ENCODE measurements at places on chromosomes 2 and 18.

DNA sequence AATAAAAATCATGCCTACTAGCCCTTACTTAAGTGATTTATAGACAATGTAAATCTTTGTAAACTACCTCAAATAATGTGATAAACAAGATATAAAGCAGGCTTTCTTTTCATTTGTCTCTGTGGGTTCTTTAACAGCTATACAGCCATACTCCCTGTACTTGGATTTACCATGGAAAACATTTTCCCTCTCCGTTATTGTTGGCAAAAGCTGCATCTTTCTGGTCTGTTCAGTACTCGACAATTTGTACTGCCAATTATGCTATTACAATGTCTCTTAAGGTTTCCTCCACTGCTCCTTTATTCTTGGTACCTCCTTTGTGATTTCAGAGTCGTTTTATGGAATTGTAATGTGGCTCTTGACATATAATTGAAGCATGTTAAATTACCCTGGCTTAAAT lies 426.3 kb upstream of the PKDCC start:
- DNase-seq = no peak

DNA sequence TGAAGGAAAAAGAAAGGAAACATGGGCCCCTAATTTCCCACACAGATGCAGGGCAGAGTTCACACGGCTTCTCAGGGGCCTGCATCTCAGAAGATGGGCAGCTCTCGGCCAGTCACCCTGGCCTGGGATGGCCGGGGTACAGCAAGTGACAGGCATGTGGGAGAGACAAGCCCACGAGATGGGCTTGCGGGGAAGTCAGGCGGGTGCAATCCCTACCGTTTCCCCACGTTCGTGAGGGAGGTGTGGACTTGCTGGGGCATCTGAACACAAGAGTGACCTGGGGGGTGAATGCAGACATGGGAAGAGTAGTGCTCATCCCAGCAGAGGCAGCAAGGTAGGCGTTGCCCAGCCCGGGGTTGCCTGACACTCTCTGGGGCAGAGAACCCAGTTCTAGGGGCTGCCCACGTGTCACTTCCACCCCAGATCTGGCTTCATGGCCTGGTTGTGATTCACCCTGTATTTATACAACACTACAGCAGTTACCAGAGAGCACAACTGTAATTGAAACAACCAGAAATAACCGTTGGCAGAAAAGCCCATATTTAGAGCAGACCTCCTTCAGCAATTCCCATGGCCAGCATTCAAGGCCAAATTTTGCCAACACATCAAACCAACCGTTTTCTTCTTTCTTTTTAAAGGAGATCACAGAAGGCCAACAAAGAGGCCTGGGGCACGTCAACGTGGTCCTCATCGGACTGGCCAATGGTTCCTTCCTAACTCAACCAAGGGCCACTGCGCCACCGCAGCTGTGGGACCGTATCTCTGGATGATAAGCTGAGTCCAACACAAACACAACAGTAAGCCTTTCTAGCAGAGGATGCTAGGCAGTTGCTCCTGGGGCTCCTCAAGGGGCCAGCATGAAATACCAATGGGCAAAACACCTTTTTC lies 58.4 kb downstream of the PARD6G start:
- no peak for DNase-seq

- DNase-seq = peak; percentile 25
Measured at GRCh38 chr2:111121028-111121827, 514 bp downstream of the BCL2L11 start.

DNA sequence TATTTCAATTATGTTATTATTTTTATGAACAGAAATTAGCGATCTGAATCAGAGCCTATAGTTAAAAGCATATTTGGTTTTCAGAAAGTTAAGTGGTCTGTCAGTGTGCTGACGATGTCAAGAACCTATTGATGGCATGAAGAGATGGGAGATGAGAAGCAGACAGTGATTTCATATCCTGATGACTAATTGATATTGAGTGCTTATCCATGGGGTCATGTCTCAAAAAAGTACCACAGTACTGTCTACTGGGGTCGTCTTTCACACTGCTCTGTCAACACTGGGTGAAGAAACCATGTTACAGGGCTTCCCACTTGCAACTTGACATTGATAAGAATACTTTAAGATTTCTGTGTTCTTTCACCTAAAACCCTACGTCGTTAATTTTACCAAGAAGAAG lies 297.1 kb downstream of the AFF3 start:
- no peak for DNase-seq

DNA sequence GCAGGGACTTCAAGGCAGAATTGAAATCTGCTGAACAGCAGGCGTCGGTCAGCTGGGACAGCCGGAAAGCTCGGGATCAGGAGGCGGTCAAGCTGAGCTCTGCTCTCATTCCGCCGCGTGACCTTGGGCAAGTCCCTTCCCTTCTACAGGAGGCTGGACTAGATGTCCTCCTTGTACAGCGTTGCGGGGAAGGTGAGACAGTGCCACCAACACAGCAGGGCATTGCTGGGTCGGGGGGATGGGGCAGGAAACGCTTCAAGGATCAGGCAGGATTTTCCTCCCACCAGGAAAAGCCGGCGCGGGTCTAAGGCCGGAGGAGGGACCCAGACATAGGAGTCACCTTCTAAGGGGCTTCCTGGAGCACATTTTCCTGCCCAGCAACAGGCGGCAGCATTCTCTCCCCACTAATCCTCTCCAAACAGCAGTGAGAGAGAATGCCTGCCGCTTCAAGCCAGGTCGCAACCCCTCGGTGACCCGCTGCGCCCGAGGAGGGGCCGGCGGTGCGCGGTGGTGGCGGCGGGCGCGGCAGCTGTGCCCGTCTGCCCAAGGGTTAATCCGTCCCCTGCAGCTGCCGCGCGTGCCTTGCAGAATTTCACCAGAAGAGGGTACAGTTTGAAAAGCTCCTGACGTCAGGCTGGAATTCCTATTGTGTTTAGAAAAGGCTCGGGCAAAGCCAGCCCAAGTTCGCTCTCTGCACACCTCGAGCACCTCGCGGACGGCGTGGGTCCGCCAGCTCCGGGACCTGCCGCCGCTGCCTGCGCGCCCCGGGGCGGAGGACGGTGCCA lies at the start of gene KCNF1:
TSS of gene KCNF1 (plus strand) at position 644 of the 785 bp plus-strand sequence. CDS start 493 bp downstream, outside the sequence.
- peak; percentile 94 for DNase-seq

- peak; percentile 47 for DNase-seq
Measured at GRCh38 chr2:88016960-88017779, 823 bp upstream of the RNU2-63P start.

GRCh38 chr2:141555876-141556470 lies 574.8 kb downstream of the LRP1B start:
- no peak for DNase-seq

DNA sequence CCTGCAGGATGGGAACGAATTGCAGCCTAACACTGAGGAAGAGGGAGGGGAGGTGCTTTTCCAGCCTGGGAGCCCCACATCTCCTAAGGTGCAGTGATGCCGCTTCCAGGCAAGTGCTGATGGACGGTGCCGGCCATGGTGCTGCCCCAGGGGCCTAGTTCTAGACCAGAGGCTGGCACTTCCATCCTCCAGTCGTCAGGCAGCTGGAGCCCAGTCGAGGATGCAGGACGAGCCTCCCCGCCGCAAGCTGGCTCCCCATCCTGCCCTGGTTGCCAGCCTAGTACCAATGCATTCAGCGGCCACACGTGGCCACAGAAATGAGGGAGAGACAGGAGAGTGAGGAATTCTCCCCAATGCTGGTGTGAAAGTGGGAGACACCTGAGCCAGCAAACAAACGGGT lies 413.5 kb downstream of the ZNF516 start:
- DNase-seq = no peak

DNA sequence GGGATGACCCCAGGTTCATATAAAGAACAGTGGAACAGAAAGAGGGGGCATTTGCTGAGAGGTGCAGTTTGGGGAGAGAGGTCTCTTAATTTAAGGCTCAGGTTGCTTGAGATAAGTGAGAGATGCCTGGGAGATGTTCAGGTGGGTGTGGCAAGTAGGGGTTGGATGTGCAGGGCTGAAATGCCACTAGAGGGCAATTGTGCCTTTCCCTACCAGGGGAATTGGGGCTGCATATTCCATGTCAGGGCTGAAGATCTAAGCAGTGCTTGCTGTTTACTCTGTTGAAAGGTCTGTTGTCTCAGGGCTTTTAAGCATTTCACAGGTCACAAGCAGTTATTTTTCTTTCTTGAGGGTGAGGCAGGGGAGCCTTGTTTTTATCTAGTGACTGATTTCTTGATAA lies 7.8 kb downstream of the CCDC85A start:
- peak; percentile 56 for DNase-seq

DNA sequence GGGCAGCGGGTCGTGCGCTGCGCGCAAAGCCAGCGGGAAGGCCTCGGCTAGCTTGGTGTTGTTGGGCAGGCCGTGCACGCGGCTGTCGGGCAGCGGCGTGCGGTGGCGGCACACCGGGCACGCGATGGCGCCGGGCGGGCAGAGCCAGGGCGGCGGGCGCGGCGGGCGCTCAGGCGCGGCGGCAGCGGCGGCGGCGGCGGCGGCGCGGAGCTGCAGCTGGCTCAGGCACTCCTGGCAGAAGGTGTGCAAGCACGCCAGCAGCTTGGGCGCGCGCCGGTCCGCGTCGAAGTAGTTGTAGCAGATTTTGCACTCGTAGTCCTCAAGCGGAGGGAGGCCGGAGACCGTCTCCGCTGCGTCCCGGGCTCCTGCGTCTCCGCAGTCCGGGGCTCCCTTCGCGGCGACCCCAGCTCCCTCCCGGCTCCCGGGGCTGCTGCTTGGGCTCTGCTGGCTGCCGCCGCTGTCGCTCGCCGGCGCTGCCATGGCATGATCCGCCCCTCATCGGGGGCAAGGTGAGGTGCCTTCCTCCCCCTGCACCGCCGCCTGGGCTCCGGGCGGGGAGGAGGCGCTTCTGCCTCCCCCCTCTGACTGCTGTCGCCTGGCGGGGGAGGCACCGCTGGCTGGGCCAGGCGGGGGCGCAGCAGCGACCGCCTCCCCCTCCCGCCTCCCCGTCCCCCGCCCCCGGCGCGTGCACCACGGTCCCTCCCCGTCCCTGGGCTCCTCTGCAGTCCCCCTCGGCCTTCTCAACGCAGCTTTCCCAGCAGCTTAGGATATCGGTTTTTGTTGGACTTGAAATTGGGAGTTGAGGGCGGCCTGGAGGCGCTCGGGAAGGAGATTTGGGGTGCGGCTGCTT lies 21.0 kb upstream of the PAX3 start:
- DNase-seq = no peak

DNA sequence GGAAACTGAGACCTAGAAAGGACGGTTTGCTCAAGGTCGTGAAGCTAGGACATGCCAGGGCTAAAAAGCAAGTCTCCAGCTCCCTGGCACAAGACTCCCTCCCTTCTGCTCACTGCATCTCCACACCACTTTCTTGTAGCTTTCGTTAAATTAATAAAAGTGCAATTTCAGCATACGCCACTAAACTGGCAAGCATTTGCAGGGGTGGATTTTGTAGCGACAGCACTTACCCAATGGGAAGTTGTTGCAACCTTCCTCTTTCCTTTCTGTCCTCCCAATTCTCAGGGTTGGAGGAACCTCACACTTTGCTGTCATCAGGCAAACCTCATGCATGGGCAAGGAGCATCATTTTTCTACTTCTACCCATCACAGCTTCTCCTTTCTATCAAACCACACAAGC lies 7.4 kb upstream of the RHOB start:
- peak; percentile 1 for DNase-seq

GRCh38 chr18:32368170-32368569 lies 102.5 kb downstream of the GAREM1 start:
- DNase-seq = no peak

Data from WERI-Rb-1 (cell line).